Activated T-helper 1 cell treated with anti-CD3 and anti-CD28 coated beads, Interleukin-2, amount 50 U/mL, for 16 hours (primary cell): ENCODE measurements at places on chromosomes 3 and 15.

GRCh38 chr3:79103307-79103706 is 664.5 kb downstream of the ROBO1 start:
- no peak for DNase-seq

DNA sequence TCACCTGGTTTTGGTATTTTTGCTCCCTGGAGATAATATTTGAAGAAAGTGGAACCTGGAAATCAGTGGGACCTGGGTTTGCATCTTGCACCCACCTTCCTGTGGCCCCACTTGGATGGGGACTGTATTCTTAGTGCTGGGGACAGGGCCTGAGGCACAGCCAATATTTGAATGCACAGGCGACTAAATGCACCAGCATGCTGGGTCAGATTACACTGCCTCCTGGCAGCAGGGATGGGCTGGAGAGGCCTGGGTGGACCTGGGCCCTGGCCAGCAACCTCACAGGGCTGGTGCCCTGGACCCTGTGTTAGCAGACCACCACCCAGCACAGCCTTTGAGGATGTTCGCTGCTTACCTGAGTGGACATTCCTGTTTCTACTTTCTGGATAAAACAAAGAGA is 10.5 kb downstream of the ITIH4 start:
- no peak for DNase-seq

DNA sequence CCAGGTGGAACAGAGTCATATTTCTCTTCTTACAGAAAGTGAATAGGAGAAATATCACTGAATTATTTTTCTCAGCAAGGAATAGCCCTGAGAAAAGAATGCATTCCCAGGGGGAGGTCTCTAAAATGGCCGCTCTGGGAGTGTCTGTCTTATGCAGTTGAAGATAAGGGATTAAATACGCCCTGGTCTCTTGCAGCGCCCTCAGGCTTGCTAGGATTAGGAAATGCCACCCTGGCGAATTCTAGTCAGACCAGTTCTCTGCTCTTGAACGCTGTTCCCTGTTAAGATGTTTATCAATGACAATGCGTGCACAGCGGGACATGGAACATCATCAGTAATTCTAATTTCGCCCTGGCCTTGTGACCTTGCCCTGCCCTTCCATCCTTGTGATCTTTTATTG is 949.0 kb upstream of the SEMA6D start:
- DNase-seq = no peak

DNA sequence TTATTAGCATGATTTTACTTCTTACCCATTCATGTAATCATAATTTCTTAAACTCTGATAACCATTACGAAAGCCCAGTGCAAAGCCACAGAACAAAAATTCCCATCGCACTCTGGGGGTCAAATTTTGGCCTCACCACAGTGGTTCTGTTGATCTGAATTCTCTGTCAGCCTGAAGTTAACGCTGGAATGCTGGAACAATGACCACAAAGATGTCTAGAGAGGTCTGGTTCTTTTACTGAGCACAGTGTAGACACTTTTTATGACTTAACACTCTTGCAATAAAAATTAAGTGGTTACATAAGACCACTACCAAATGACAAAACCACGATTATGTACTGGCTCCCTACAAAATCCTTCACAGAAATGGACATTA is 94.7 kb downstream of the PDZRN3 start:
- DNase-seq = no peak

DNA sequence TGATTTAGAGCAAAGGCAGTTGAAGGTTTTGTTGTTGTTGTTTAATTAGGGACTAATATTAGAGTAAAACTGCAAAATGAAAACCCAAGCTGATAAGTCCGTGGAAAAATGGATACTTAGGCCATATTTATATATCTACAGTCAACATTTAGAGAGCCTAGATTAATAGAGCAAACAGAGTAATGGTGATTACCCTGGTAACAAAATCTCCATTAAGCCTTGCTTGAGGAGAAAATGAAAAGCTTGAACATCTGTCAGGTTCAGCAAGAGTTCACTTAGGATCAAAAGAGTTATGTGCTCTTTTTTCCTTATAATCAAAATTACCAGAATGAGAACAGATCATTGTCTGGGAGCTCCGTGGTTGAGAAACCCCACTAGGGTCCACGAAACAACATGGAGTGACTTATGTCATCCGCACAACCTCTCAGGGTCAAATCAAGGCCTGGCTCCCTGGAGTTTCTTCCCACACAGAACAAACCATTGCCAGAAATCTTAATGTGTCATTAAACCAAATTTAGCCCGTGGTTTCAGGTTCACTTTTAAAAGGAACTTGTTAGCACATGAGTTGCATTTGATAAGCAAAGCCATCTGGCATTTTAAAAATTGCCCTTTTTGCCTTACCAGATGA is 381.2 kb downstream of the GABRB3 start:
- no peak for DNase-seq

DNA sequence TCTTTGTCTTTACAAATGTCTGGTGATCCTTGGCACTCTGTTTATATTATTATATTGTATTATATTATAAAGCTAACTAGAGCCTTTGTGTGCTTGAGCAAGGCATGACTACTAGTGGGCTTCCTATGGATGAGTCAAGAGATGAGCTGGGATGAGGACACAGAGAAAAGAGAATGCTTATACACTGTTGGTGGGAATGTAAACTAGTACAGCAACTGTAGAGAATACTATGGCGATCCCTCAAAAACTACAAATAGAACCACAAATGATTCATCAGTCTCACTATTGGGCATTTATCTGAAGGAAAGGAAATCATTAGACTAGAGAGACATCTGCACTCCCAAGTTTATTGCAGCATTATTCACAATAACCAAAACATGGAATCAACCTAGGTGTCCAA is 40.8 kb upstream of the MED12L start:
- DNase-seq = no peak

- DNase-seq = no peak
Measured at GRCh38 chr3:141071681-141072260, 20.6 kb downstream of the SPSB4 start.

- DNase-seq = no peak
Measured at GRCh38 chr15:40863660-40864270, 10.3 kb downstream of the RHOV start.

- DNase-seq = no peak
Measured at GRCh38 chr3:134029256-134029733, 430 bp downstream of the SLCO2A1 start.

GRCh38 chr3:81923038-81923437 is 161.6 kb upstream of the GBE1 start:
- DNase-seq = no peak

DNA sequence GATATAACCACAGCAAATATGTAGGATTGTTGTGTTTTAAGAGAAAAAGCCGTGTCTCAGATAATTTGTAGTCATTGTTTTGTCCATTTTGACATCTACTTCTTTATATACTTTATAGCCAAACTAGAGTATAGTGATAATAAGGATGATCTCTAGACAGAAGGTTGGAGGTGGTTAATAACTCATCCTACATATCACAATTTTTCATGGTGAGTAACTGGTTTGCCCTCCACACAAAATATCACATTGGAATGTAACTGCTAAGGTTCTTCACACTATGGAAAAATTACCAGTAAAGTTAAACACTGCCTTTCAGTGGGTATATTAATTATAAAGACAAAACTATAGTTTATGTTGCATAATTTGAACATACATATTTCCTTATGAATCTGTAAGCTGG is 380.7 kb downstream of the LPP start:
- DNase-seq = no peak

DNA sequence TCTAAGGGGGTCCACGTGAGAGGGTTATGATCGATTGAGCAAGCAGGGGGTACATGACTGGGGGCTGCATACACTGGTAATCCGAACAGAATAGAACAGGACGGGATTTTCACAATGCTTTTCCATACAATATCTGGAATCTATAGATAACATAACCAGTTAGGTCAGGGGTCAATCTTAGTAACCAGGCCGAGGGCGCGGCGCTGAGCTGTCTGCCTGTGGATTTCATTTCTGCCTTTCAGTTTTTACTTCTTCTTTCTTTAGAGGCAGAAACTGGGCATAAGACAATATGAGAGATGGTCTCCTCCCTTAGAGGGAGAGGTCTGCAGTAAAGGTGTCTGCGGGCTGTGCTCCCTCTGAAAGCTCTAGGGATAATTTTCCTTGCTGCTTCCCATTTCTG is 261.3 kb downstream of the XXYLT1 start:
- DNase-seq = no peak

- DNase-seq = no peak
Measured at GRCh38 chr3:86176445-86176784, 814.5 kb downstream of the VGLL3 start.

DNA sequence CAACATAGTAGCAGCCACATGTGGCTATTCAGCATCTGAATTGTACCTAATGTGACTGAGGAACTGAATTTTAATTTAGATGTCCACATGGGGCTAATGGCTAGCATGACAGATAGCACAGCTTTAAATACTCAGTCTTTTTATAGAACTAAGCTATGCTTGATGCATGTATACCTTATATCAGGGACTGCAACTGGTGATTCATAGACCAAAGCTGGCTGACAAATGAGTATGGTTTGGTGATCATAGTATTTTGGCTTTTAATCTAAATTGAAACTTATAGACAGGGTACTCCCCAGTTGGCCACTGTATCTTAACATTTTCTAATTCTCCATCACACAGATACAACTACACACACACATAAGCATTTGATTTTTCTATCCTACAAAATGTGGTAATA is 83.6 kb downstream of the IGSF11 start:
- no peak for DNase-seq

GRCh38 chr3:29374226-29374625 is 93.4 kb downstream of the RBMS3 start:
- DNase-seq = no peak

DNA sequence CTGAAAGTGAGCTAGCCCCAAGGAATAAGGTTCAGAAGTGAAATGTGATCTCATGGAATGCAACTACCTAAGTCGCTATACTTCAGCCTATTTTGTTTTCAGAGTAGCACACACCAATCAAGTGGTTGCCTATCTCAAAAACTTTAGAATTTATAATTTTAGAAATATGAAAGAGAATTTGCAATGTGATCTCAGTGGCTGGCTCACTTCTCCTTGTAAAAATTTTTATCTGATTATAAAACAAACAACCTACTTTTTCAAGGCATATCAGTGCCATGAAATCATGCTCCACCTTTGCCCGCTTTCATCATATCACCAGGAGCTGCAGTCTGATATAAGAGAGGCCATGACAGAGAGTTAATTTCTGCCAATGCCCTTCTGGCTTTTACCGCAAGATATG is 47.3 kb downstream of the CLDN11 start:
- DNase-seq = no peak

DNA sequence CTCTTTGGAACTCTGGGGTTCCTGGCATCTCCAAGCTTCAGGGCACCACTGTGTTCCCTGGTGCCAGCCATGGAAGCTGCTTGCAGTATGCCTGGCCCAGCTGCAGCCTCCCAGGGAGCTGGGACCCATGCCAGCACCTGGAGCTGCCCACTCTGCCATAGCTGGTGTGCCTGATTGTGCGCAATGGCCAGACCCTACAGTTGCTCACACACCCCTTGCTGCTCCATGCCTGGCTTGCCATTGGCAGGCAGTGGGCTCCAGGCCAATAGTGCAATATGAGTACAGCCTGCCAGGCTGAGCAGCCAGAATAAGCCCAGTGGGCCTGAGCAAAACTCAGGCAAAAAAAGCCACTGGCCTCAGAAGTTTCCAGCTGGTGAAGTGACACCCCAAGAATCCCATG is 43.8 kb upstream of the LRRFIP2 start:
- no peak for DNase-seq

DNA sequence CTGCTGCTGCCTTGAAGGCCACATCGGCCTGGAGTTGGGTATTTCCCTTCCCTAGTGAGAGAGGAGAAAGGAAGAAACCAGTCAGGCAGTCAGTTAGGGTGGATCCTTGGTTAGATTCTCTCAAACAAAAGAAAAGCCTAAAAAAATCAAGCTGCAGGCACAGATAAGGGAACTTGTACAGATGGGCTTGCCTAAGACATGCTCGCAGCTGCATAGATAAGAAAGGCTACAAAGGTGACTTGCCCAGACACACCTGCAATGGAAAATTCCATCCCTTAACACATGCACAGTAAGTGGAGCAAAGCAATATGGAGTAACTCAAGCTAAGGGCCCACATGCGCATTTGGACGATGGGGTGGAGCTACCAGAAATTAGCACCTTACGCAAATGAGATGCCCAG is 199.7 kb upstream of the ARPP21 start:
- no peak for DNase-seq

DNA sequence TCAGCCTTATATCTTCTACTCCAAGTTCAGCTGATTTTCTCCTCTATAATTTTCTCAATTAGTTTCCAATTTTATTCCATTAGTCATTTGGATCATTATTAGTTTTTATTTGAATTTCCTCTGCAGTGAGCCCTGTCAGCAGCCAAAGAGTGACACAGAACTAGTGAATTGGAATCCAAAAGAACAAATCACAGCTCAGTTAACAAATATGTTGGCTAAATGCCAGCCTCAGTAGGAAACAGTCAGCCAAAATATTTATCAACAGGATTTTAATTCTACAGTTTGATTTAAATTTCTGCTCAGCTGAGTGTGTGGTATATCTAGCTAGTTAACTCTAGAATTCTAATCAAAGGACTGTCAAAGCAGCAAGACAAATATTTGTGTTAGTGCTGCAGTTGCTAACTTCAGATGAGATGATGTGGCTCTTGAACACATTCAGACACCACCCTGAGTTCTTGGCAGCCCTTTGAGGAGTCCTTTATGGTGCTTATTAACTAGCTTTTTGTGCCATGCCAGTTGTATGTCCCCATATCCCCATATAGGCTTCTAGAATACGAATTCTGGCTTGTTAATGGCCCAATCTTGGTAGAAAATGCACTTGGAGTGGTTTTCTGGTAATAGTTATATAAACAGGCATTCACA is 194.5 kb downstream of the CPNE4 start:
- DNase-seq = no peak

GRCh38 chr3:56397798-56398197 is 70.5 kb downstream of the ERC2 start:
- no peak for DNase-seq

DNA sequence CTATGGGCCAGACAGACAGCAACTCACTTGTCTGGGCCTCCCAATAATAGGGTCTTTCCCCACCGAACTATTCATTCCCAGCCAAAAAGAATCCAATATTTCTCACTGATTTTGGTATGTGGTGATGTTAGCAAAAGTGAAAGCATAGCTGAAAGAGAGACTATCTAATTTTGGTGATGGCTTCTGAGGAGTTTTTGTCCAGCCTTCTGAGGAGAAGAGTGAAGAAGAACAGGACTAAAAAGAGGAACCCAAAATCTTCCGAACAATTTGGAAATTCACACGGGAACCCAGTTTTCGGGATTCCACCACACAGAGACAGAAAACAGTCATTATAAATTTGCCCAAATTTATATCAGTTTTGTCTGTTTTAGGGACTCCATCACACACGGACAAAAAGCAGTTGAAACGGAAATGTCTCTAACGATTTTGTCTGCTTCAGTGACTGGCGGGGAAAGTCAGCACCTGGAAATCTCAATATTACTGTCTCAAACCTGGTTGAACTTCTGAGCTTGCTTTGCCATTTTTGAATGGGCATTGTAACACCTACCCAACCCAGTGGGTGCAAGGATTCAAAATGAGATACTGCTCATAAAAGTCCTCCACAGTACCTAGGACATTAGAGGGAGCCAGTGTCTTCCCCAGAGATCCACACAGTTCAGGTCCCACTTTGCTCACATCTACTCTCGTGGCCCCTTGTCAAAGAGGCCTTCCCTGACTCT is 9.1 kb downstream of the CD80 start:
- no peak for DNase-seq
